ENCODE measurements at places on chromosomes 7 and 10.
A peak's percentile ranks its signal among the peaks of the same experiment; 100 is the strongest.

DNA sequence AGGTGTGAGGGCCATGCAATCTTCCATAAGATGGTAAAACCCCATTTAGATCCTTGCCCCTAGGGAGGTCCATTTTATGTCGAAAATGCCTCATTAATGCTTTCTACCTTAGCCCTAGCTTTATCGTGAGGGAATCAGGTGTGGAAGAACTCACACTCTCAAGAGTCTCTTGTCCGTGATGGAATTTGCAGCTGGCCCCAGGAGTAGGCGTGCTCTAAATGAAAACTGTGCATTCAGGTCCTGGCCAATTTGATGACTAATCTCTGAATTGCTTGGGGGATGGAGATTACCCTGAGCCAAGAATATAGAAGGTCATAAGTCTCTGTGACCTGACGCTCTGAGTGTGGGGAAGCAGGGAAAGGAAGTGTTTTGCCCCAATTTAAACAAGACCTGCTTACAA is 6.6 kb downstream of the C10orf90 start:
- no peak for DNase-seq

GRCh38 chr7:28267012-28267411 is 86.4 kb upstream of the JAZF1 start:
- no peak for DNase-seq

GRCh38 chr10:73771722-73772280 is 10.0 kb upstream of the CHCHD1 start:
- peak; percentile 79 for DNase-seq

DNA sequence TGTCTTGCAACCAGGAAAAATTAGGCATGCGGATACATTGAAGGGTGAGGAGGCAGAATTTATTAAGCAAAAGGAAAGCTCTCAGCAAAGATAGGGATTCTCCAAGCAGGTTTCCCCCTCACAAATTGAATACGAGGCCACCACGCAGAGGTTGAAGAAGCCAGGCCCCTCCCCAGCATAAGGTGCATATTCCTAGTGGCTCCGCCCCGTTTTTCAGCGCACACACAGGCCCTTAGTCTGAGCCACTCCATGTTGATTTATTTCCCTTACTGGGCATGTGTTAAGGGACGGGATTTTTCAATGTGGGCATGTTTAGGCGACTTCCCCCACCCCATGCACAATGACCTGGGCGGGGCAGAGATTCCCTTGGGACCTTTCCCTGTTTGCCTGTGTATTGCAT is 24.9 kb downstream of the PPP2R2D start:
- DNase-seq = no peak

DNA sequence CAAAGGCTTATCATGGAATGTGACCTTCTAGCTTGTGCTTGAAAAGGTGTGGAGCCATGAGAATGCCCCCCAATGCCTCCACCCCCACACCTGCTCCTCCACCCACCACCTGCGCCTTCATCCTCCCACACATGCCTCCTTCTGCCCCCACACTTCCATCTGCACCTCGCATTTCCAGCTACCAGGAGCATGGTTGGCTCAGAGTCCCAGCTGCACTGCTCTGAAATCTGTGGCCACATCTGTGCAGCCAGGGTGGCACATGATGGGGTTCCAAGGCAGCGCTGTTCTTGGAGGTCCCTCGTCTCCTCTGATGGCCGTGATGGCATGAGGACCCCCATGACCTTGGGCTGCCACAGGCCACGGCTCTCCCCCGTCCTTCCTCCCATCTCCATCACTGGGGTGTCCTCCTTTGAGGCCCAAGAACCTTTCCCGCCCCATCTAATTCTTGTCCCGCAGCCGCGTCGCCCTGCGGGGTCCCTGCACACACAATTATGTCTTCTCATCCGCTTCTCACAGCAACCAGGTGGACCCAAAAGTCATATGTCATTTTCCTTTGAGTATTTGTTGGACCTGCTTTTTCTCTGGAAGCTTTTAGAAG is 40.6 kb upstream of the CNPY1 start:
- DNase-seq = no peak

GRCh38 chr10:79379512-79380124 is 32.3 kb downstream of the PPIF start:
- no peak for DNase-seq

GRCh38 chr7:98657736-98658135 is 40.7 kb downstream of the NPTX2 start:
- no peak for DNase-seq

GRCh38 chr10:79380125-79380945 is 33.1 kb downstream of the PPIF start:
- no peak for DNase-seq

- no peak for DNase-seq
Observed at GRCh38 chr7:1973321-1974251, 259.2 kb downstream of the MAD1L1 start.

- no peak for DNase-seq
Observed at GRCh38 chr7:51543801-51544553, 227.4 kb upstream of the COBL start.

DNA sequence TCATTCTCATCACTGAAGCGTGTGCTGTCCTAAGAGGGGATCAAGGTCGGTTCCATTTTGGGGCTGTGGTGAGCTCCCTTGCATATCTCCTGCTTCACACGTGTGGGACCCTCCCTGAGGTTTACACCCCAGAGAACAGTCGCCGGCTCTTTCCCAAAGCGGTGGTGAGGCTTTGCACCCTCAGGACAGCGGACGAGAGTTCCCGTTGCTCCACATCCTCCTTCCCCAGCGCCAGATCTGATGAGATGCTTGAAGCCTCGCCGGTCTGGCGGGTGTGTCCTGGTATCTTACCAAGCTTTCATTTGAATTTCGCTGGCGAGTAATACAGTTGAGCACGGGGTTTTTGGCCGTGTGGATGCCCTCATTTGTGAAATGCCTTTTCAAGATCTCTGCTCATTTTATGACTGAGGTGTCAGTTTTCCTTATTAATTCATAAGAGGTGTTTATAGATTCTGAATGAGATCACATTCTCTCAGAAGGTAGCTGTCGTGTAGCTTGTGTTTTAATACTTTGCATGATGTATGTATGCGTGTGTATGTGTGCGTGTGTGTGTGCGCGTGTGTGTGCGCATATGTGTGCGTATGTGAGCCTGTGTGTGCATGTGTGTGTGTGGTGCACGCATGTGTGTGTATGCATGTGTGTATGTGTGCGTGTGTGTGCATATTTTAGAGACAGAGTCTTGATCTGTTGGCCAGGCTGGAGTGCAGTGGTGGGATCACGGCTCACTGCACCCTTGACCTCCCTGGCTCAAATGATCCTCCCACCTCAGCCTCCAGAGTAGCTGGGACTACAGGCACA is 30.7 kb downstream of the ELFN1 start:
- no peak for DNase-seq

GRCh38 chr10:17033529-17034260 is 95.9 kb downstream of the CUBN start:
- peak; percentile 32 for DNase-seq

DNA sequence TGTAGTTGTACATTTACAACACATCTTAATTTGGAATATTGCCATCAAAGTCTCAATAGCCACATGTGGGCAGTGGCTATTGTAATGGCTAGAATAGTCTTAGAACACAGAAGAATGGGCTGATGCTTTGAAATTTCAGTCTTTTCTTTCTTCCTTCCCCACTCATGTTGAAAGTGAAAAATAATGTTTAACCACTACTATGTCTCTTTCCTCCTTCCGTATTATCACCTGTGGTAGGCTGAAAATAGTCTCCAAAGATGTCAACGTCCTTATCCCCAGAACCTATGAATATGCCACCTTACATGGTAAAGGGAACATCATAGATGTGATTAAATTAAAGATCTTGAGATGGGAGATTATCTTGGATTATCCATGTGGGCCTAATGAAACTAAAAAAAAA is 154.0 kb downstream of the SUGCT start:
- no peak for DNase-seq

- DNase-seq = no peak
Observed at GRCh38 chr10:65355141-65355680, 1570.6 kb upstream of the LRRTM3 start.

- DNase-seq = no peak
Observed at GRCh38 chr10:1324903-1325302, 268.7 kb downstream of the WDR37 start.

DNA sequence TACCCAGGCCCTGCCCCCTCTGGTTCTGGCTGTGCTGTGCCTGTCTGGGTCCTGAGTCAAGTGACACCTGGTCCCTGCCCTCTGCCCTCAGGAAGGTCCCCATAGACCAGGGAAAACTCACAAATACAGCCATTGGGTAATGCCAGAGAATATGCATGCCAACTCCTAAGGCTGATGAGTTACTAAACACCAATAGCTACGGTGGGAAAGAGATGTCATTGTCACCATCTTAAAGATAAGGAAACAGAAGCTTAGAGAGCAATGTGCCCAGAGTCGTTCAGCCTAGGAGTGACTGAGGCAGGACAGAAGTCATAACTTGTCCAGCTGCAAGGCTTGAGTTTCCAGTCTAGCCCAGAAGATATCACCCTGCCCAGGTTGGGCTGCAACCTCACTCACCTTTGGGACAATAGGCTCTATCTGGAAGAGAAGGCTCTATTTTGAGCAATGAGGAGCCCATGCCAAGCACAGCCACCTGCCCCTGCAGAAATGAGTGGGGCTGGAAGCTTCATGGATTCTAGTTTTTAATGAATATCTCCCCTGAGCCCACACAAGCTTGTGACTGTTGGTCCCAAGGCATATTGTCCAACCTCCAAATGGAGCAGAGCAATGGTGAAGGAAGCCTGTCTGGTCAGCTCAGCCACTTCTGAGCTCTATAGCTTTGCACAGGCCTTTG is 42.6 kb downstream of the ZNF273 start:
- DNase-seq = no peak

DNA sequence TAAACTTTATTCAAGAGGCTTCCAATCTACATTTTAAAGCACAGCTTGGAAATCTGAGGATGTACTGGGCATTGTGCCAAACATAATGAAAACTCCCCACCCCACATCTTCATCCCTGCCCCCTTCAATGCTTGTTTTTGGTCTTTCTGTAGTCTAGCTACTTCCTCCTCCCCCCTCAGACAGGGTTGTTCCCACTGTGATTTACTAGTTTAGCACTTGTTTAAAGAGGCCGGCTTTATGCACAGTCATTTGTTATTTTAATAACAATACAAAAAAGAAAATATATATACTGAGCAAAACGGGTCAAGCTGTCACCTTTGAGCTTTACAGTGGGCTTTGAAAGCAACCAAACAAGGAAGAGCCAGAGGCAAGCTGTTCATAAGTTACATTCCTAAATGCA is 132.6 kb downstream of the CHRM2 start:
- no peak for DNase-seq

DNA sequence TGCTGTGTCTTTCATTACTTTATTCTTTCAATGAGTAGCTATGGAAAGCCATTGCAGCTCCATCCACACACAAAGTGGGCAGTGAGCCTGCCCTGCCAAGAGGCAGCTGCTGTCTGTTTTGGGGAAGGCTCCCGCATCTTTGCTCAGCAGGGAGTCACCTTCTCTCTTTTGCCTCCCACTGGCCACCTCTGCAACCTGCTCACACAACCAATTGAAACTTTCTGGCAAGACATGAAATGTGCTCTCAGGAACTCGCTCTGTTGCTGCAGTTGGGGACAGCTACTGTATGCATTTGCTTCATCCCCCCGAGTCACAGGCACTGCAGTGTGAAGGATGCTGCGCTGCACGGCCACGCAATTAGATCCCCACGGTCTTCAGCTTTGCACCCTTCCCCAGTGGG is 244.8 kb upstream of the NFE2L3 start:
- DNase-seq = no peak
